LNCaP clone FGC (cell line): ENCODE measurements at places on chromosomes 16 and 17.

- DNase-seq: no peak
Measured at GRCh38 chr16:14310519-14310991, 239.4 kb downstream of the MRTFB start.

- no peak for DNase-seq
Measured at GRCh38 chr16:81164481-81164880, 68.3 kb upstream of the GCSH start.

DNA sequence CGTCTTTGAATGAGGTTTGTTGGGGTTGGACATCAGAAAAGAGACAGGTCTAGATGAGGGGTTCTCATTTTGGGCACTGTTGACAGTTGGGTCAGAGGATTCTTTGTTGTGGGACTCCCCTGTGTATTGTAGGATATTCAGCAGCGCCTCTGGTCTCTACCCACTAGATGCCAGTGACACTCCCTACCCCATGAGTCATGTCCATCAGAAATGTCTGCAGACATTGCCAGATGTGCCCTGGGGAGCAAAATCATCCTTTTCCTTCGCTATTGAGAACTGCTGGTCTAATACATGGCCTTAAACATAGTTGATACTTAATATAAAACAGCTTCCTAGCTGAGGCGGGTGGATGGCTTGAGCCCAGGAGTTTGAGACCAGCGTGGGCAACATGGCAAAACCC lies 3.1 kb downstream of the ABAT start:
- DNase-seq: no peak

DNA sequence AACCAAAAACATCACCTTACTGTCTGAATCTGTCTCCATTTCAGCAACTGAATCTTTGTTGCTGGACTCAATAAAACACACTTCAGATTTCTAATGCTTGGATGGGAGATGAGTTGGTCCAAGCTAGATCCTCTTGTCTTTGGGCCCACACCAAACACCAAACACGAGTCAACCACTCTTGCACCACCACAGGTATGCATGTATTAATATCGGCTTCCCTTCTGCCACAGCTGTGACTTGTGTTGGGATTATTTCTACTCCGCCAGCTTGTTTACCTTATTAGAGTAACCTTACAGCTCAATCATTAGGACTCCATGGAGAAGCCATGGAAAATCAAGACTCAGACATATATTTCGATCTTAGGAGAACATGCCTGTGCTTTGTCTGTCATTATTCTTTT lies 49.9 kb downstream of the XYLT1 start:
- DNase-seq: no peak
